Aortic smooth muscle cell (primary cell): ENCODE measurements at places on chromosomes 2 and 18. TPM values are rescaled to one million over a fixed set of nuclear protein-coding genes. Genes with fewer than 3 reads are reported as not detected.

Gene RESP18
- total RNA-seq, result not detected in 2 replicates

Gene IL36A
- total RNA-seq, result not detected in 2 replicates

Gene CRACDL
- total RNA-seq, result 0.12 and 0.13 TPM in 2 replicates

Gene EVX2
- total RNA-seq, result not detected in 2 replicates

Gene CFAP65
- not detected in 2 replicates for total RNA-seq

Gene TTN
- total RNA-seq, result 5.6 and 6.9 TPM in 2 replicates

Gene MYO5B
- 0.06 and 0.13 TPM in 2 replicates for total RNA-seq
